Fibroblast of the conjunctiva (primary cell): ENCODE measurements at places on chromosomes 3 and 15.
A peak's percentile ranks its signal among the peaks of the same experiment; 100 is the strongest.

DNA sequence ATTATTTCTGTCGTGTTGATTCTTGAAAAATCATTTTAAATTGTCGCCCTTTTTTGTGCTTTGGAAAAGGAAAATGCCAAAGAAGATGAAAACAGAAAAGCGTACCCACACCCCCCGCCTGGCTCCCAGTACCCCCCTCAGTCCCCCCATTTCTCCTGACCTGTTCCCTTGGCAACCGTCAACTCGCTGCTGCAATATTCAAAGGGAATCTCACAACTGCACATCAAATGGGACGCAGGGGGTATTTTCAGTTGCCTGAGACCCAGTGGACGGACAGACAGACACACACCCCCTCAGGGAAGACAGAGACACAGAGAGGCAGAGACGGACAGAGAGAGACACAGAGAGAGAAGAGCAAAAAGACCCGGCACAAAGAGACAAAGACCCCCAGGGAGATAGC is 83.5 kb upstream of the PRR20G start:
- no peak for DNase-seq

DNA sequence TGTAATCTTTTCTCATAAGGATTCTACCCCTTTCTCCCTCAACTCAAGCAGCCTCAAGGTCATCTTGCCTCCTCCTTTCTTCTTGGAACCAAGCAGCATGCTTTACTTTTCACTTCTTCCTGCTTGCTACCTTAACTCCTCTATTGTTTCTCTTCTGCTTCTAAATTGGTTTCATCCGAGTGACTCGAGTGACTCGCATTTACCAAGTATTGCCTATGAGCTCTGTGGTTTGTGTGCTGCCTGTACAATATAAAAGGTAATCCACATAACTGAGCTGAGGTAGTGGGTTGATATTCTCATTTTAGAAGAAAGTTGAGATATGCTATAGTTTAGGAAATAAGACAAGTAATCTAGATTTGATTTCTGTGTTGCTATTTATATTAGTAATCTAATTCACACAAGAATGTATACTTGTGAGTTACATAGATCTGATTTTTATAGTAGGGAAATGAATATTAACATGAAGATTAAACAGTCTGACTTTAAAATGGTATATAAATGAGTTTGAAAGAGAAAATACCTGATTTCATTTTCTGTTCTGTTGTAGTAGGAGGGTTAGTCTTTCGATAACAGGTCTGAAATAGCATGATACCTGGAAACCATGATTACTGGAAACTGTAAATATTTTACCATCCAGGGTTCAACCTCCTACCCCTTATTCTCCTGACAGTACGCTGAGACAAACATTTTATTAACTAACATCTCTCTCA is 5.5 kb downstream of the HHLA2 start:
- no peak for DNase-seq

DNA sequence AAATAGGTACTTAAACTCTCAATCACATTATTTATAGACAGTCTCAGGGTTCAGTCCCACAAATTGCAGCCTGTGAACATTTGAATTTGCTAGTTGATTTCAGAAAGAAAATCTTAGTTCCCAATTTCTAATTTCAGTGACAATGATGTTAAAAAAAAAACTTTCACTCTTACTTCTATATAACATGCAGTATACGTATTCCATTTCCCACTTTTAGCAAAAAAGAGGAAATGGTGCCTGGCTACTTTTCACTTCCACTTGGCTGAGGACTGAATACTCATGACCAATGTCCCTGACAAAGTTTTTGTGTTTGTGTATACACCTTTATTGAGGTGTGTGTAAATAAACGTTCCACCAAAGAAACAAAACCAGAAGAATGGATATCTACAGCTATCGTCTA is 32.1 kb upstream of the XCR1 start:
- DNase-seq, result no peak

DNA sequence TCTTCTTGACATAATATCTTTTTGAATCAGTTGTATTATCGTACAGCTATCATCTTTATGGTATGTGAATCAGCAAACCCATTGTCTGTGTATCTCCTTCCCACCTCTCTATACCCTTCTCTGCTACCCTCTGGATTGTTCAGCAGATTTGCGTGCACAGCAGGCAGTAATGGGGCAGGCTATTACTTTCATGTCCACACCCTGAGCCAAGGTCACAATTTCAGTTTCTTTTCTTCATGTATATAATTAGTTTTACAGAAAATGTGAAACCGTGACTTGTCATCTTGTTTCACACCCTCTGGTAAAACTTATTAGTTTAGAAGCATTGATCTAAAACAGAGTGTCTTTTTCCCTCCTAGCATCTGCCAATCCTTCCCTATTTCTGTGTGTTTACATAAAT is 770.4 kb upstream of the SEMA6D start:
- no peak for DNase-seq

DNA sequence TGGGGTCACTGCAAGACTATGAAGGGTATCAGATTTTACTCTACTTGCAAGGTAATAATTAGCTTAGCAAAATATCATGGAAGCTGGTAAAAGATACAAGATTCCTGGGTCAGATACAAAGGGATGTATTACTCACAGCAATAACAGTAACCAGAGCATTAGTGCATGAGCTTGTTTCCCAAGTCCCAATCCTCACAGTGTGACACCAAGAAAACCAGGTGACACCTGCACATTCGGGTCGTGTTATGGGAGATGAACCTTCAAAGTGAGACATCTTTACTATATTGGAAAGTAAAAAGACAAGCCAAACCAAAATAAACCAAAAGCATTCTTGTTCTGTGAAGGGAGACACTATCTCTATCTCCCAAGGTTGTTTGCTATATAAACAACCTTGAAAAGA is 528.7 kb upstream of the TGFBR2 start:
- no peak for DNase-seq

DNA sequence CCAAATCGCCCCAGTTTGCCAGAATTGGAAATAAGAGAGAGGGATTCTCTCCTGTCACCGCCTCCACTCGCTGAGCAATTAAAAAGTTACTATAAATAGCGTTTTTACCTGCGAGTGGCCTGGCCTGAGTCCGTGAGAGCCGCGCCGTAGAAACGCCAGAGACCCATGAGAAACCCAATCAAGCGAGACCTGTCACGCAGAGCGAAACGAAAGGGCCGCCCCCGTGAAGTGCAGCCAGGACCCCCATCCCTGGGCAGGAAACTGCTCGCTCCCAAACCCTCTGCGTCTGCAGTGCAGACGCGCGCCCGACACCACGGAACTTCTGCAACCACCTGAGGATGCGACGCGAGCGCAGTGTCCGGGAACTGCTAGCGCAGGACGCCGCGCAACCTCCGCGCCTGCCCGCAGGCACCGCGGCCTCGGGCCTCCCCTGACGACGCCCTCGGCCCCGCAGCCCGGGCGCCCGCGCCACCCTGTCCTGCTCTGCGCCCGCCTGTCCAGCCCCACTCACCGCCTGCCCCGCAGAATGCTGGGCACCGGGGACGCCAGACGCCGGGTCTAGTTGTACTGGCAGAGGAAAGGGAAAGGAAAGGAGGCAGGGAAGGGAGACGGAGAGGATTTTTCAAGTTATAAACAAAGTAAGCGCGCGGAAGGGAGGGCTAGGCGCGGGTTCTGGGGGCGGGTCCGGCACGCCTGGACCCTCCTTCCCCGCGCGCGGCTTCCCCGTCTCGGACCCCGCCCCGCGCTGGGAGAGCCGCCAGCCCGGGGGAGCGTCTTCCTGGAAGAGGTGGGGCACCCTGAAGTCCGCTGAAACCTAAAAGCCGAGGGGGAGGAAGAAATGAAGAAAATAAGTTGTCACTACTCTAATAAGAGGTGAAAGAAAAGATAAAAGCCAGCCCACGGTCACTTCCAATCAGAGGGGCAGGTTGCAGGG is at the start of gene PLSCR4:
TSS of gene PLSCR4 (minus strand) at position 657 of the 934 bp plus-strand sequence. CDS start 29,034 bp downstream, outside the sequence.
- DNase-seq, result peak; percentile 74

DNA sequence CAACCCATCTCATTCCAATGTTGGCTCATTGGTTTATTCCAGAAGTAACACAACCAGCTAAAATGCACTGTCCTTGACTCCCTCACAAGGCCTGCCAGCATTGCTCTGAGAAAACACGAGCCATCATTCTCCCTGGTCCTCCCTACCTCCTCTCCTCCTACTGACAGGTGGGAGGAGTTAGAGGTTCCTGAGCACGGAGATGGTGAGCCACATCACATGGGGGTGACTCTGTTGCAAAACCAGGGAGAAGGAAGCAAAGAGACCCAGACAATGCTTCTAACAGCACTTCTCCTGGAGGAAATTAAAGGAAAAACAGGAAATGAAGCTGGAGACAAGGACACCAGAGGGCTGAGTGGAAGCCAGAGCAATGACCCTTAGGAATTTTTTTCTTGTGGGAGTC is 667.4 kb downstream of the NTRK3 start:
- DNase-seq, result no peak

GRCh38 chr3:12895391-12896062 is 54.2 kb upstream of the RPL32 start:
- no peak for DNase-seq

- DNase-seq, result no peak
These were observed 452.0 kb downstream of the GABRG3 start for GRCh38 chr15:27422997-27423396.

DNA sequence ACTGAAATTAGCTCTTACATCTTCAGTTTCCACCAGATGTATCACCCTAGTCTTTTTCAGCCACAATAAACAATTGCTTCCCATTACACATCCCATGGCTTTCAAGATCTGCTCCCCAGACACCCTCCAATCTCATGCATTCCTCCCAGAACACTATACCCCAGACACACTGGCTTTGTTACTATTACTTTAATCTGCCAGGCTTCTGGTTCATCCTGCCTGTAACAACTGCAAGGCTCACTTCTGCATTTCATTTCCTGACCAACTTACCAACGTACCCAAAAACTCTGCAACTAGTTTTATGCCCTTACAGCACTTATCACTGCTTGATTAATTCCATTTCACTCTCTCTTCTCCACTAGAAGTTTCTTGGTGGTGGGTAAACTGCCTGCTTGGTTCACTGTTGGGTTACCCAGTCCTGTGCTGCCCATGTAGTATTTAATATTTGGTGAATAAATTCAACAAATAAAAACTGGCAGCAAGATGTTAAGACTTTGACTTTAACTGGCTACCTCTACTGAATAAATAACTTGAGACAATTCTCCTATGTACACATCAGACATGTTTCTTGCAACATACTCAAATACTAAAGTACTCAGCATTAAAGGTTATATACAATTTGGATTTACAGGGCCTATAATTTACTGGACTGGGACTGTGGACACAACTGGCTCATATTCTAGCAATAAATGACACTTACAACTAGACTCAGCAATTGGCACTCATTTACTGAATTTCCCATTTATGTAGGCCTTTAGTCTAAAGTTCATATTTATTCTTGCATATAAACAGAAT is 2.7 kb downstream of the RPL22L1 start:
- DNase-seq, result no peak

DNA sequence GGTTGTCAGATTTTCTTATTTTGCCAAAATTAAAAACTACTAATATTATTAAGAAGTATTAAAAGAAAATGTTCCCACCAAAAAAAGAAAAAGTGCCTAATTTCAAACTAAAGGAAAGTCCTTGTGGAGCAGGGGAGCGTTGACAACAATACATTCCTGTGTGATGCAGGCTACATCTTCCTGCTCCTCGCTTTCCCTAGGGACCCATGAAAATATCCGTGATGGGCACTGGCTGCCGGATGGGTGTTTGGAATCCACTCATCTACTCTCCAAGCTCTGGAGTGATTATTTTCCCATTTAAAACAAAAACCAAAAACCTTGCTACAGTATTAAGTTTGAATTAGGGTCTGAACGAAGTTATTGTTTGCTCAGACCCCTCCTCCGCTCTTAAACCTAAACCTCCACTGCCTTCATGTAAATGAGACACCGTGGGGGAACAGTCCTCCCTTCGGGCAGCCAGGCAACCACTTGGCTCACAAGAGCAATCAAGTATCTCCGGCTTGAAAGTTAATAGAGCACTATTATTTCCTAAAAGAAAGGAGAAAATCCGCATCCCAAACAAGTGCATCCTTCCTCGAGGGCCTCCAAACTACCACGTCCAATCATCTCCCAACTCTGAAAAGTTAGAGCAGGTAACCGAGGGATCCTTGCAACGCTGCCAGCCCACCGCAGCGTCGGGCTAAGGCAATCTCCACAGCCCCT is 1.5 kb downstream of the ITGB5 start:
- DNase-seq, result no peak

- DNase-seq, result no peak
These were observed 3.6 kb downstream of the USP50 start for GRCh38 chr15:50542887-50543210.

- DNase-seq, result no peak
These were observed 198.7 kb downstream of the NTRK3 start for GRCh38 chr15:88057836-88058235.

DNA sequence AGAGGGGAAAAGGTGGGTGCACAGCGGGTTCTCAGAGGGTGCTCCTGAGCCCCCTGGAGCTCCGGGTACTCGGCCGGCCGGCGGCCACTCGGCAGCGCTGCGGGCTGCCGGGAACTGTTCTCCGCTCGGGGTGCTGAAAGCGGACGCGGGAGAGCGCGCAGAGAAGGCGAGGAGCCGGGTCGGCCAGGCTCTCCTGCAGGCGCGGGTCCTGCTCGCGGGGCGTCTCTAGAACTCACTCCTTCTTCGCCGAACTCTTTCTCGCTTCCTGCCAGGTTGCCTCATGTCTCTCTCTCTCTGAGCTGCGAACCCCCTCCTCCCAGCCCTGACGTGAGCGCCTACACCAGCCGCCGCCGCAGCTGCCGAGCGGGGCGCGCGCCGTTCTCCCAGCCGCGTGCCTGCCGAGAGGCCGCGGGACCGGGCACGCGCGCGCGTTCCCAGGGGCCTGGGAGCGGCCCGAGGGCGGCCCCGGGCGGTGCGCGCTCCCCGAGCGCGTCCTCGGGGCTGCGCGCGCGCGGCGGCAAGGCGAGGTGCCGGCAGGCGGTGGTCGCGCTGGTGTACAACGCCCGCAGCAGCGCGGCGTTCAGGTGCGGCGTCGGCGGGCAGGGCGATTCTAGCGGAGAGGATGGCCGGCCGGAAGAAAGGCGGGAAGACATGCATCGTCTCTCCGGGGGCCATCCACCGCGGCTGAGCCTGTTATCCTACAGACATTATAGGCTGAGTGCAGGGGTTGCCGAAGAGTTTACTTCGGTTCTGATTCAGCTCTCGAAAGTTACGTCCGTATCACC is at the start of gene PEX5L:
TSS of gene PEX5L (minus strand) at position 267 of the 785 bp plus-strand sequence. CDS start 338 bp downstream, outside the sequence.
- DNase-seq, result no peak

- DNase-seq, result no peak
These were observed 21.7 kb downstream of the SSR3 start for GRCh38 chr3:156533205-156533604.
